Fibroblast of skin of left biceps (primary cell): ENCODE measurements at places on chromosomes 11 and 22.

DNA sequence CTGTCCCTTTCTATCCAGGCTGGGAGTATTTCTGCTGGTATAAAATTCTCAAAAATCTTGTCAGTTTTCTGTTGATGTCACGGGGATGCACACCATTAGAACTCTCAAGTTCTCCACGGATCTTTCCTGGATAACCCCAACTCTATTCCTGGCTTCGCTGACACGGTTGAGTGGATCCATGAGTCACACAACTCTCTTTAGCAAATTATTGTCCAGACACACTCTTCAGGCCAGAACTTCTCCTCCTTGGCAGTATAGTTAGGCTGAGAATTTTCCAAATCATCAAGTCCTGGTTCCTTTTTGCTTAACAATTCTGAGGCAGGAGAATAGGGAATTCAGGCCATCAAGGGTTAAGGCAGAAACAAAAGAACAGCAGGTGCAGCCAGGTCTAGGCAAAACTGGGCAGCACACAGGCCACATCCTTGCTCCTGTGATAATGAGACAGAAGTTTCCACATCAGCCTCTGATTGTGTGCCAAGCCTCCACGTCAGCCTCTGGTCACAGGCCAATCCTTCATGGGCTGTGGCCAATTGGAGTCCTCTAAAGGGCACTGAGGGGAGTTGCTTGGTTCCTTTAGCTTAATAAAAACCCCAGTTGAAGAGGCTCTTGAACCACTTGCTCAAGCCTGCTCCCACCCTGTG lies 5.7 kb upstream of the ACAT1 start:
- DNase-seq: peak; percentile 49

DNA sequence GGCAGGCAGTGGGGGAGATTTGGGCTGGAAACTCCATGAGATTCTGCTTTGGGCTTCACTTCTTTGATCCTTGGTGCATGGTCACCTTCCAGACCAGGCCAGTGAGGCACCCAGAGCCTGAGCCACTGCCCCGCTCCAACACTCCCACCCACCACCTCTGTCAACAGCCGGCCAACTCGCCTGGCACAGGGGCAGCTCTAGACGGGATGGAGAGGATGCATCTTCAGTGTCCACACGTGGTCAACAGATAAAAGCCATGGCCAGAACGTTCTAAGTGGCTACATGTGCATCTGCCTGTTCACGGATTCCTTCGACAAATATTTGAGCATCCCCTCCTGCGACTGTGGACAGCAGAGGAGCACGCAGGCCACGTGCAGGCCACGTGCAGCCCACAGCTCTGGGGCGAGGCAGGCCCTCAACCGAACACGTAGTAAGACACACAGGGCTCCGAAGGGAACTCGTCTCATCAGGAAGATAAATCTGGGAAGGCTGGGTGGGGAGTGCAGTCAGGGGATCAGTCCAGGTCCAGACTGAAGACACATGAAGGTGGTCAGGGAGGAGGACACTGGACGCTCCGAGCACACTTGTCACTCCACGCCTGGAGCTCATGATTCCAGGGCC lies 1.2 kb downstream of the LRRC56 start:
- DNase-seq: no peak

DNA sequence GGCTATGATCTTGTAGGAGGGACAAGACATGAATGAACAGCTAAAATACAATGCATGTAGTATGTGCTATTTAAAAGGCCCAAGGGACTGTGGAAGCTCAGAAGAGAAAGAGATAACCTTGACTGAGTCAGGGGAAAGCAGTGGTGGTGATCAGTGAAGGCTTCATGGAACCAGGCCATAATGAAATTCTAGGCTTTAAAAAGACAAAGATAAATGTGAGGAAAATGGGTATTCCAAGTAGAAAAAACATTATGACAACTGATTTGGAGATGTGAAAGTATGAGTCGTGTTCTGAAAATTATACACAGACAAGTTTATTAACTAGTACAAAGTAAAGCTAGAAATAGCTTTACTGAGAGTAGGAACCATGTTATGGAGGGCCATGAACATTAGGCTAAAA lies 189.8 kb downstream of the SOX6 start:
- no peak for DNase-seq

DNA sequence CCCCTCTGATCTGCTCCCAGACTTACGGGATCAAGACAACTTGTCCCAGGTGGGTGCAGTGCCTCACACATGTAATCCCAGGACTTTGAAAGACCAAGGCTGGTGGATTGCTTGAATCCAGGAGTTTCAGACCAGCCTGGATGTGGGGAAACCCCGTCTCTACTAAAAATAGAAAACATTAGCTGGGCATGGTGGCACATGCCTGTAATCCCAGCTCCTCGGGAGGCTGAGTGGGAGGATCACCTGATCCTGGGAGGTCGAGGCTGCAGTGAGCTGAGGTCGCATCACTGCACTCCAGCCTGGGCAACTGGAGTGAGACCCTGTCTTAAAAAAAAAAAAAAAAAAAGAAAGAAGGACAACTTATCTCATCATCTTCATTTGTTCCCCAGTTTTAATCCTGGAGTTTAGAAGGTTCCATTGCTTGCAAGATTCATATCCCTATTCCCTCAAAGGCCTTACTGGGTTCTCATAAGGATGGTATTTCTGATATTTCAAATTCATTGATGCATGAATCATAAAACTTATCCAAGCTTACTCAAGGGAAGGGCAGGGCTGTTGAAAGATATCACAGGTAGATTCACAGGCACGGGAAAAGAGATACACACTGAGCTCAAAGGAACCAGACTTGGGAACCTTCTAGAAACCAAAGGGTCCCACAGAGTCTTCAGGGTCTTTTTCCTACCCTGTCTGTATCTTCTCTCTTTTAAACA lies 14.6 kb downstream of the ENDOD1 start:
- no peak for DNase-seq

GRCh38 chr11:128917144-128917724 lies 25.4 kb downstream of the TP53AIP1 start:
- no peak for DNase-seq

DNA sequence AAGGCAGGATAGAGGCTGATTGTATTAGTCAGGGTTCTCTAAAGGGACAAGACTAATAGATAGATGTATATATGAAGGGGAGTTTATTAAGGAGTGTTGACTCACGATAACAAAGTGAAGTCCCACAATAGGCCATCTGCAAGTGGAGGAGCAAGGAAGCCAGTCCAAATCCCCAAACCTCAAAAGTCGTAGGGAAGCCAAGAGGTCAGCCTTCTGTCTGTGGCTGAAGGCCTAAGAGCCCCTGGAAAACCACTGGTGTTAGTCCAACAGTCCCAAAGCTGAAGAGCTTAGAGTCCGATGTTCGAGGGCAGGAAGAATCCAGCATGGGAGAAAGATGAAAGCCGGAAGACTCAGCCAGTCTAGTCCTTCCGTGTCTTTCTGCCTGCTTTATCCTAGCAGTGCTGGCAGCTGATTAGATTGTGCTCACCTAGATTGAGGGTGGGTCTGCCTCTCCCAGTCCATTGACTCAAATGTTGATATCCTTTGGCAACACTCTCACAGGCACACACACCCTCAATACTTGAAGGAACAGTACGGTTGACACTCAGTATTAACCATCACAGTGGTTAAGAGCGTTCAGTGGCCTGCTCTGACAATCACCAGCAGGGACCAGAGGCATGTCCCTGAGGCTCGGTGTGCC lies 135.6 kb downstream of the CSNK2A3 start:
- no peak for DNase-seq

DNA sequence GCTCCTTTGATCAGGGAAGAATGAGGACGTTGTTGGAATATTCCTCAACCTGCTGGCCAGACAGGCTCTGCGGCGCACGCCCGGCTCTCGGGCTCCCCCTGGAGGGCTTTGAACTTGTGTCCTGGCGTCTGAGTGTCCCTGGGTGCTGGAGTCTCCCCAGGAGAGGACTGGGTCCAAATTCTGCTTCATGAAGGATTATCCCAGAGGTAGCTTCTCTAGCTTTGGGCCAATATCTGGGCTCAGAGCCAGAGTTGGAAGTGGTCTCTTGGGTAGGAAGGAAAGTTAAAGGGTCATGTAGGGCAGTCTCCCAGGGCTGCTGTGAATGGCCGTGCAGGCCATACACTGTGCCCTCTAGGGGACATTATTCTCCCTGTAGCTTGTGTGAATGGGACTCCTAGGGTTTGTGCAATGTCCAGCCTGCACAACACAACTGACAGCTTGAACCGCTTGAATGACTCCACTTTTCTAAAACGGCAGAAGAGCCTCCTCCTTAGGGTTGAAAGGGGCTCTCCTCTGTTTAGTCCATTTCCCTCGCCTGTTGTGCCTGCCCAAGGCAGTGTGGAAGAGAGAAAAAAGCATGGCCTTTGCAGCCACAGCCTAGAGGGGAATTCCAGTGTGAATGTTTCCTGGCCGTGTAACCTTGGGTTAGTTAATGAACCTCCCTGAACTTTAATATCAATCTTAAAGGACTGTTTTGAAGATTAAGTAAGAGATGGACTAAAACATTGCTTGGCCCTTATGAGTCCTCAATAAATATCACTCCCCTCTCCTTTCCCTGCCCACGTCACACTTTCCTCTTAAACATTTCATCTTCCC lies 111.2 kb upstream of the THY1 start:
- no peak for DNase-seq

DNA sequence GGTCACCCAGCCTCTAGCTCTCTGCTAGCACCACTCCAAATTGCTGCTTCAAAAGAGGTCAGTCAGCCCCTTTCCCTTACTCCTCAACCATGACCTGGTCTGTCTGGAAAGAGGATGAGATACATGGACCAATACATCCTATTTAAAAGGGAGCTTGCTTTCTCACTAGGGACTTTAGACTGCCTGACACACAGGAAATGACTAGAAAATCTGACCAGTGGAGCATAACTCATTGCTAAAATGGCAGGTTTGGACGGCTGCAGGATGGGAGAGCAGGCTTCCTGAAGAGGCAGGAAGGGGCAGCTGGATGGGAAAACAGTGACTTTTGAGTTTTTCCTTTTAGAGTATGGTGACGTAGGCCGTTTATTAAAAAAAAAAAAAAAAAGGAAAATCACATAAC lies 25.3 kb downstream of the STIM1 start:
- no peak for DNase-seq

DNA sequence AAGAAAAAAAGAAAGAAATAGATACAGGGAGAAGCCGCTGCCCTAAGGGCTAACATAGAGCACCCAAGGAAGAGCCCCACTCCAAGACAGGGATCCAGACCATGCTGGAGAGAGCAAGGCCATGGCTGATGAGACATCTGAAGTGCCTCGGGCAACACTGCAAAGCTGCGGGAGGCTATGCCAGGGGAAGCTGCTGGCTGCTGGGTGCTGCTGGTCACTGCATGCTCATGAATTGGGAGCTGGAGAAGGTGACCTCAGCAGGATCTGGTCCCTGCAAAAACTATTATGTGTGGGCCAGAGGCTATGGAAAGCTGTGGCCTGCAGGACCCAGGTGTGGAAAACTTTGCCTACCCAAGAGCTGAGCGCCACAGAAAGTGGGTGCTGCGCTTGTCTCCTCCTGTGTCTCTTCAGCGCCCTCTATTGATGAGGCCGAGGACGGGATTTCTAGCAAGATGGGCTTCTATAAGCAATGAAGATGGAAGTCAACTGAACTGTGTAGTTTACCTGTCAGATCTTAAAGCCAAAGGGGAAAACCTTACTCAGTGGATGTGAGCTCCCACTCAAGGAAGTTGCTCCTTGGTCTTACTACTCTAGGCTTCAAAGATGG lies 17.3 kb upstream of the SLC29A2 start:
- no peak for DNase-seq

DNA sequence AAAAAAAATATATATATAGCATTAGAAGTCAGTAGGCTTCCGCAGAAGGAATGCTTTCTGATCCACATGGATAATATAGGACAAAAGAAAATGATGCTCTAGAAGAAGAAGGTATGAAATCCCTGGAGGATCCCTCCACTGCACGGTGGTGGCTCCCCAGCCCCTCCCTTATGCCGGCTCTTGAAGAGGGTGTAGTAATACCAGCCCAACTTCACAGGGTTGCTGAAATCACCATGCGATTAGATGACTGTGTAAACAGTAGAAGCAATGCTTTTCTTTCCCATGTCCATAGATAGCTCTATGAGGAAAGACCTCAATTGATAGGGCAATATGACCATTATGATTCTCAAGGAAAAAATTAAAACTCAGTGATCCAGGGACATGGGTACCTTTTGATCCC lies 3.2 kb upstream of the ETS1 start:
- DNase-seq: no peak

DNA sequence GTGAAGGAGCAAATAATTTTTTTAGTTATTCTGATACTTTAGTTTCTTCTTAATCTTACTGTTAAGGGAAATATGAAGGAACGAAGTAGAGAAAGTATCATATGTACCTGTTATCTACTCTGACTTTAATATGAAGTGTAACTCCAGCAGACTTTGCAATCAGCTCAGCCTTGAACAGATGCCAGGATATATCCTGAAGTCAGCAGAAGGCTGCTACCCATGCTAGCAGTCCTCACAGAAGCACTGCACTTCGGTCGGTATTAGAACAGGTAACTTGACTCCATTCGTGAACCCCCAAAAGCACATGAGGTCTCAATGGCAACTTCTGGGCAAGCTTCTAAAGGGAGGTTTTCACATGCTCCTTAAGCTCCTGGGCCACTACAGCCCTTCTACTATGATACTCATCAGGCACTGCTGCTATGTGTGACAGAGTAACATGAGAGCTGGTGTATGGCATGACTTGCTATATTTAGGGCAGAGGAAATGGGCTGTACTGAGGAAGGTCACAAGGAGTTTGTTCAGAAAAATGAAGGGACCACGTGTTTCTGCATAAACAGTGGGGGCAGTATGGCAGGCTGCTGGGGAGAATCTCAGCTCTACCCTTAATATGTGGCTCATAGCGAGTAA lies 344.1 kb downstream of the SOX6 start:
- no peak for DNase-seq

- no peak for DNase-seq
Measured at GRCh38 chr11:40129266-40129665, 1330.2 kb downstream of the LRRC4C start.

GRCh38 chr11:123681030-123681429 lies 26.6 kb upstream of the SCN3B start:
- DNase-seq: no peak

DNA sequence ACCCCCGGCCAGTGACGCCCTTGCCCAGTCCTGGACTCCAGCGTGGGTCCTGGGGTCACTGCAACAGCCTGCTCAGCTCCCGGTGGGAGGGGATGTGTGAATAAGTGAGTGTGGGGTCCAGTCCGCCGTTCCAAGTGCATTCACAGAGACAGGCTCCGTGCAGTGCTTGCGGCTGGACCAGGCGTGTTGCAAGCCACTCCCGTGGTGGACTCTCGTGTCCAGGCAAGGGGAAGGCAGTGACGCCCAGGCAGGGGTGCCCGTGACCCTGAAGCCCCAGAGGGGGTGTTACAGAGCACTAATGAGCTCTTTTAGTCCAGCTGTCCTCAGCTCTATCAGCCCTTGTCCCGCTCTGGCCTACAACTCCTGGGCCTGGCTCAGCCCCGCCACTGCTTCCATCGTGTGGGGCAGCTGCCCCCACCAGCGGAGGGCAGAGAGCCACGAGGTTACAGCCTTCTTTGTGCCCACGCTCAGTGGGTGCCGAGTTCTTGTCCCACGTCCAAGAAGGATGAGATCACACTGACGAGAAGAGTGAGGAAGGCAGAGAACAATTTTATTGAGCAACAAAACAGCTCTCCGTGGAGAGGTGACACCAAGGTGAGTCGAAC lies 1807.5 kb downstream of the LRRC4C start:
- no peak for DNase-seq
